ENCODE measurements at places on chromosomes 12 and 14.

- no peak for DNase-seq
Observed at GRCh38 chr12:75623631-75624154, 112.3 kb upstream of the KRR1 start.

DNA sequence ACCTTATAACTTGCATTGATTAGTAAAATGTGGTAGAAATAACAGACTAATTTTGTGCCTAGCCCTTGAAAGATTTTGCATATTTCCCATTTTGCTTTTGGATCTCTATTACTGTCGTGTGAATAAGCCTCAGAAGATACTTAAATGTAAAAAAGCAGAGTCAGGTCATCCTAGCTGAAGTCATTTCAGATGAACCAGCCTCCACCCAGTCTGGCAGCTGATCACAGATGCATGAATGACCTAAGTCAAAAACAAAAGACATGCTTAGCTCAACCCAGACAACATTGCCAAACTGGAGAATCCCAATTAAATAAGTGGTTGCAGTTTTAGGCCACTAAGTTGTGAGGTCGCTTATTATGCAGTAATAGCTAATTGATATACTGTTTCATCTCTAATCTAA is 349.9 kb downstream of the C12orf50 start:
- no peak for DNase-seq

- DNase-seq: no peak
Observed at GRCh38 chr12:17528394-17528793, 561.6 kb downstream of the RERGL start.

GRCh38 chr14:85907536-85907935 is 377.6 kb downstream of the FLRT2 start:
- DNase-seq: no peak

DNA sequence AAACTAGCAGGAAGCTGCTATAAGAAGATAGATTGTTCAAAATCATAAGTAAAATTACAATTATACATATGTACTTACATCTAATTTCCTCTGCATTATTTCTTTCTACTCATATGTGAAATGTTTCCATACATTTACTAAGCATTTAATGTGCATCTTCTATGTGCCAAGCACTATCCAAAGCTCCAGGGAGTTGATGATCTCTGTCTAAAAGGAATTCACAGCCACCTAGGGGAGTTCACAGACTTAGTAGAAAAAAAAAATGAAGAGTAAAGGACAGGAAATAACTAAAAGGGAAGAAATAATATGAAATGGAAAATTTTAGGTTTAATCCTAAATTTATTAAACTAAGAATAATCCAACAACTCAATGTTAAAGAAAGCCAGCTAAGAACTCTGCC is 91.7 kb downstream of the EFCAB11 start:
- no peak for DNase-seq

DNA sequence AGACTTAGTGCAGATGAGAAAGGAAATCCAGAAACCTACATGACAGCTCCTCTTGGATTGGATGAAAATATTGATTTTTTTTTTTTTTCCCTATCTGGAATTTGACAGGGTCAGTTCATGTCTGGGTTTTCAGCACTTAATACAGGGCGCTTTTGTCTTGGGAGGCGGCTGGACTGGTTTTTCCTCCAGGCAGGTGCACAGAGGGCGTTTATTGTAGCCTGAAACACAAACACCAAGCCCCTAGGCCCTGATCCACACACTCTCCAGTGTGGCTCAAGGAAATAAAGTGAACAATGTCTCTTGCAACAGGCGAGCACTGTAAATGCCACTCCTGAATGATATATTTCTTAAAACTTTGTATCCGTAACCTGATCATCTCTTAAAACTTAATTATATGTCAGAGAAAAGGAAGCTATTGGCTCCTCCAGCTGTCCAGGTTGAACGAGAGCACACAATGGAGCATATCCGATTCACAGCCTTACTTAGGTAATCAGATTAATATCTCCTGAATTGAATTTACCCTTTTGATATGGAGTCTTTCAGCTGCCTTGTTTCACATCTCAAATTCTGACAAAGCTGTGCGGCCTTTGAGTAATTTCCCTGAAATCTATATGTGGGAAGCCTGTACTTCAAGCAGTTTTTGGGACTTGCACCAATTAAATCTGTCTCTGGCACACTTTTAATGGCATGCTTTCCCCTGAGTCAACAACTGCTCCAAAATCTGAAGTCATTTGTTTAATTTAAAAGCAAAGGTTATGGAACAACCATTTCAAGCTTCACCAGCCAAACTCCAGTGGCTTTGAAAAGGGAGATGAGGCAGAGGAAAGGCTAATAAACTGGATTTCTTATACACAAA is 485.7 kb downstream of the ZFP36L1 start:
- DNase-seq: no peak

DNA sequence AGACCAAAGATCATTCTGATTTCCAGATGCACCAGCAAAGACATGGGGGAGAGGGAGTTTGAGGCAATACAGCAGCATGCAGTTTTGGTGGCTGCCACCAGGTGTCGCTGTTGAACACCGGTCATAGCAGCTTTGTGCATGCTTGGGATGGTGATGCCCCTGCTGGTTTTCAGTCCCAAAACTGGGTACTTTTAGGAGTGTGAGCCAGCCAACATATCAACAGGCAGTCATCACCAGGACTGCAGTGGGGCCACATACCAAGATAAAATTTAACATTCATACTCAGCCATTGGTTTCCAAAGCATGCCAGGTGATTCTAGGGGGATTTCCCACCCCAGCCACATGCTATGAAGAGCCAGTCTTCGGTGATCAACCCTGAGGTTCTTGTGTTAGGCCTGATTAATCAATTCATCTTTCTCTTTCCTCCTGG is 64.2 kb downstream of the PHETA1 start:
- no peak for DNase-seq

DNA sequence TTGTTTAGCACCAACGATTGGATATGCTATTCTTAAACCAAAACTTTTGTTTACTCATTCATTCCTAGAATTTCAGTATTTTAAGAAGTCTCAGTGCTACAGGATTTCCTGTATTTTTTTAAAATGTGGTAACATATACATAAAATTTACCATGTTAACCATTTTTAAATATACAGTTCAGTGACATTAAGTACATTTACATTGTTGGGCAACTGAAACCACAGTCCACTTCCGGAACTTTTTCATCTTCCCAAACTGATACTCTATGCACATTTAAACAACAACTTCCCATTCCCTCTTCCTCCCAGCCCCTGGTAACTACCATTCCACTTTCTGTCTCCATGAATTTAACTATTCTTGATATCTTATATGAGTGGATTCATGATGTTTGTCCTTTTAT is 30.3 kb downstream of the PDE3A start:
- DNase-seq: no peak

GRCh38 chr14:64119500-64119899 is 174.7 kb downstream of the ESR2 start:
- no peak for DNase-seq

GRCh38 chr14:36130186-36130585 is 46.3 kb downstream of the PTCSC3 start:
- DNase-seq: no peak

GRCh38 chr12:70719672-70720420 is 82.6 kb upstream of the PTPRB start:
- no peak for DNase-seq

- DNase-seq: no peak
Observed at GRCh38 chr14:79734151-79734550, 477.2 kb downstream of the DIO2 start.

GRCh38 chr12:38515912-38516311 is 199.3 kb downstream of the ALG10B start:
- DNase-seq: no peak

GRCh38 chr12:49920241-49920914 is 16.7 kb upstream of the FAIM2 start:
- no peak for DNase-seq

GRCh38 chr14:80426683-80427082 is 215.4 kb upstream of the DIO2 start:
- no peak for DNase-seq

DNA sequence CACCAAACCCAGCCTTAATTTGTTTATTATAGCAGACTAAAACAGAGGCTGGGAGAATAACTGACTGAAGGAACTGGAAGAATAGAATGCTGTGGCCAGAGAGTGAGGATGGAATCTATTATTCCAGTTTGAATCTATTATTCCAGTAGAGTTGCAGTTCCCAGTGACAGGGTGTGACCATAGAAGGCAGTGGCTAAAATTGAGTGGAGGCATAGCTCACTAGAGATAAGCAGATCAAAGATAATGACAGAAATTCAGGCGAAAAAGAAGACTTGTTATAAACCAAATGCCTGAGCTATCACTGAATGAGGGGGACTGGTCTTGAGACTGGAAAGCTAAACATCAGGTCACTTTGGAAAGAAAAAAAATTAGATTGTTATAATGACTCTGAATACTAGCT is 26.0 kb upstream of the SNX6 start:
- no peak for DNase-seq

GRCh38 chr12:104133866-104134265 is 4.1 kb downstream of the NFYB start:
- DNase-seq: no peak

- no peak for DNase-seq
Observed at GRCh38 chr14:68306265-68306933, 486.5 kb downstream of the ZFP36L1 start.

DNA sequence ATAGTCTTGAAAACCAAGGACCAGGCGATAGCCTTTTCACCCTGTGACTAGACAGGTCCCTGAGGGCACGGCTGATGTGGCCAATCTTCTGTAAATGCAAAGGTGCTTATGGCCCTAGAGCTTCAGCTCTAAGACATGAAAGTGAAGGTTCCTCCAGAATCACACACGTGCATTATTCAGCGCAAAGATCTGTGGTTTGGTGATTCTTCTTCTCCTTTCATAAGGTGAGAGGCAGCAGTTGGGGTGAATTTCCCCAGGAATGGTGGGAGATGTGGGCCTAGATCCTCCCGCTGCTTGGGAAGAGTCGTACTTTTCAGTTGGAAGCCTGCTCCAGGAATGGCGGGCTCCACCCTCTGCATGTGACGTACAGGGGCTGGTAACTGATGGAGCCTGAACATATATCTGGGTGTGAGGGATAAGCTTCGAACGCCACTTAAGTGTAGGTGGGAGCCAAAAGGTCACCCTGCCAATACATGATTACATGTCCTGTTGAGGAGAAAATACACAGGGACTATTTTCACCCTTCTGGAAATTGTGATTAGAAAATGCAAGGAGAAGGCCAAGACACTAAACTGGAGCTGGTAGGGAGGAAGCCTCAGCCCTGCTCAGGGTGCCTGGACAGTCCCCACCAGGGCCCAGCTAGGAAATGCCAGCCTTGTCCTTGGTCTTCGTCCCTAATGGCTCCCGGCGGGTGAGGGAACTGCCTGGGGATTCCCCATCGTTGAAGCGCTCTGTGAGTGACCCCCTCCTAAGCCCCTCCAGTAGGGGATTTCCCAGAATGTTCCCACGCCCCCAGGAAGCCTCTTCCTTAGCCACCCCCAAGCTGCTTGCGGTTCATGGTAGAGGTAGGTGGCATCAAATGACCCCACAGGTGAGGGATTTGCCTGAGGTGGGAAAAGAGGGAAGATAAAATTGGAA is 17.6 kb downstream of the BATF start:
- no peak for DNase-seq

DNA sequence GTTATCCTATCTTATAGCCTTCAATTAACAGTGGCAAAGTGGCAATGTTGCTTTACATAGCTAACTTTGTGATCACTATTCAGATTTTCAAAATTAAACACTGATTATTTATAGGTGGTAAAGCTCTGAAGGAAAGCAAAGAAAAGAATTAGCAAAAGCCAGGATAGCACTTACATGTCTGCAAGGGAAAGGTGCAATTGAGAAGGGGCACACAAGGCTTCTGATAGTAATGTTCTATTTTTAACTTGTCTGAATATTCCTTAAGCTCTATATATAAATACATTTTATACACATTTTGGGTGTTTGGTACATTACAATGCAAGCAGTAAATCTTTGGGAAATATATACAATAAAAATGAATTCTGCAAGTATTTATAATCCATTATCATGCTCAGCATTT is 10.9 kb downstream of the NAP1L1 start:
- no peak for DNase-seq

GRCh38 chr12:11007608-11008007 is 9.5 kb upstream of the TAS2R20 start:
- no peak for DNase-seq

DNA sequence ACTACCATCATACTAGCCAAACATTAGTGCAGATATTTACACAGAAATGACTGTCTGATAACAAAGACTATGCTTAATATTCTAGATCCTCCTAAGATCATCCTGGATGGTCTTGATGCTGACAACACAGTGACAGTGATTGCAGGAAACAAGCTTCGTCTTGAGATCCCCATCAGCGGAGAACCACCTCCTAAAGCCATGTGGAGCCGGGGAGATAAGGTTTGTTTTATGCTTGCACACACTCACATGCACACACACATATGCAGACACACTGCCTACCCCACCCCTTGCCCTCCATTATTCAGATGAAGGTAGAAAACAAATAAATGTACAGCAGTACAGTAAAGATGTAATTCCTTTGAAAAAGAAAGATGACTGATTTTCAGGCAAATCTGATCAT is 44.4 kb upstream of the CHPT1 start:
- DNase-seq: no peak

GRCh38 chr12:105524961-105525360 is 194.5 kb downstream of the C12orf75 start:
- no peak for DNase-seq

DNA sequence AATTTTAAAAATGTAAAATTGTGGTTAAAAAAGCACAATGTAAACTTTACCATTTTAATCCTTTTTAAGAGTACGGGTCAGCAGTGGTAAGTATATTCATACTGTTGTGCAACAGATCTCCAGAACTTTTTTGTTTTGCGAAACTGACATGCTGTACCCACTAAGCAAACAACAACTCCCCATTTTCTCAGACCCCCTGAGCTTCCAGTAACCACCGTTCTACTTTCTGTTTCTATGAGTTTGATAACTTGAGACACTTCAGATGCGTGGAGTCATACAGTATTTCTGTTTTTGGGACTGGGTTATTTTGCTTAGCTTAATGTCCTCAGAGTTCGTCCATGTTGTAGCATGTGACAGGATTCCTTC is 38.0 kb downstream of the CHST11 start:
- DNase-seq: no peak

DNA sequence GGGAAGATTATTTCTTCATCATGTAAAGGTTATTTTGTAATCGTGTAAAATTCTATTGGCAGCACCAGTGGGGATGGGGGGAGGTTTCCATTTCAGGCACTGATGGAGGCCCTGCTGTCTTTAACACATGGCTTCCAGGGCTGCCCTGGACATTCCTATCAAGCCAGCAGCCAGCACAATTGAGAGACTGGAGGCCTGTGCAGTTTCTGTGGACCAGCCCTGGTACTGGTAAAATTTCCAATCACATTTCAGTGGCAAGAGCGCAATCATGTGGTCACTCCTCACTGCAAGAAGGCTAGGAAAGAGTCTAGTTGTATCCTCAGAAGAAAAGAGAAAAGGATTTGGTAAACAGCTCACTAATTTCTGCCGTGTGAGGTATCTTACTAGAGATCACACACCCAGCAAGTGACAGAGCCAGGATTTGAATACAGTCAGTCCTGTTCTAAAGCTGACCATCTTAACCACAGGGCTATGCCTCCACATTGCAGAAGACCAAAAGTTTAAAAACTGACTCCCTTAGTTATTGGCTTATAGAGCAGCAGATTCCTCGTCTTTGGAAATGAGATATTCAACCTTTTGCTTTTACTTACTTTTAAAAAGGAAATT is 179.4 kb upstream of the ARHGAP5 start:
- DNase-seq: no peak

GRCh38 chr12:101940400-101940950 is 63.1 kb downstream of the DRAM1 start:
- no peak for DNase-seq
